Stimulated activated memory B cell treated with anti-CD40 and anti-IgM and Interleukin-4, amounts not matched to agents 10 μg/mL and 1 μg/mL and 100 μg/mL, for 72 hours (primary cell): ENCODE measurements at places on chromosomes 1 and 21.
A peak's percentile ranks its signal among the peaks of the same experiment; 100 is the strongest.

DNA sequence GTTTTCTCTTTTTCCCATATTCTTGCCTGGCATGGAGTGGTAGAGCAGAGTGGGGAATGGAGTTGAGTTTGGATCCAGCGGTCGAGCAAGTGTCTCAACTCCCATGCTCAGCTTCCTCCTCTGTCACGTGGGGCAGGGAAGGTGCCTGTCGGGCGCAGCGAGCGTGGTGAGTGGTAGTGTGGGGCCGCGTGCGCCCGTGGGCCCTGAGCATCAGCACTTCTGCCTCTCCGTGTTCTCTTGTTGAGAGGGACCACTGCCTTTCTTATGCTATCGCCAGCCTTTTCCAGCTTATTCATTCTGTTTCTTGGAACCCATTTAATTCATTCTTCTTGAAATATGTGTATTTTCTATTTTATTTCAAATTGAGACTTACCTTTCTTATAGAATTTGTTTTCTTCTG, 65.1 kb downstream of the ADARB1 start:
- H3K4me3 ChIP-seq = no peak overlapping the region
- no peak overlapping the region for H3K27ac ChIP-seq
- H3K36me3 ChIP-seq = peaks cover 32% of the 10 kb centered on the region

- H3K27me3 ChIP-seq = no peaks in the 10 kb centered on the region
- ATAC-seq = no peak
- no peak overlapping the region for H3K27ac ChIP-seq
Observed at GRCh38 chr1:94973309-94973922, 46.5 kb upstream of the CNN3 start.

DNA sequence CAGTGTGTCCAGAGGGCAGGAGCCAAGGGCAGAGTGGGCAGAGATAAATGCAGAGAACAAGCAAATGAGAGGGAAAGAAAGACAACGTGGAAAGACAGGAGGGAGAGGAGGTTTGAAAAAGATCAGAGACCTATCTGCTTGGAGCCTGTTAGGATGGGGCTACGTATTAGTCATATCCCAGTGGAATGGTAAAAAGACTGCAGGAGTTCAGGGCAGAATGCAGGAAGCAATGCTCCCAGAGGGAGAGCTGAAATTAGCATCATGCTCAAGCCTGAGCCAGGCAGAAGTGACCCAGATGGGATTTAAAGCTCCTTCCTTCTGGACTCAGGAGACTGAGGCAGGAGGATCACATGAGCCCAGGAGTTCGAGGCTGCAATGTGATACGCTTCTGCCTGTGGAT, 261.3 kb upstream of the CHRM3 start:
- ATAC-seq = no peak
- H3K27me3 ChIP-seq = no peaks in the 10 kb centered on the region
- no peak overlapping the region for H3K4me3 ChIP-seq
- no peaks in the 10 kb centered on the region for H3K4me1 ChIP-seq
- H3K36me3 ChIP-seq = no peaks in the 10 kb centered on the region

GRCh38 chr1:162765788-162766187, 24.7 kb upstream of the HSD17B7 start:
- ATAC-seq = no peak
- peaks cover 12% of the 10 kb centered on the region for H3K27me3 ChIP-seq
- H3K4me3 ChIP-seq = no peak overlapping the region
- no peak overlapping the region for H3K27ac ChIP-seq

DNA sequence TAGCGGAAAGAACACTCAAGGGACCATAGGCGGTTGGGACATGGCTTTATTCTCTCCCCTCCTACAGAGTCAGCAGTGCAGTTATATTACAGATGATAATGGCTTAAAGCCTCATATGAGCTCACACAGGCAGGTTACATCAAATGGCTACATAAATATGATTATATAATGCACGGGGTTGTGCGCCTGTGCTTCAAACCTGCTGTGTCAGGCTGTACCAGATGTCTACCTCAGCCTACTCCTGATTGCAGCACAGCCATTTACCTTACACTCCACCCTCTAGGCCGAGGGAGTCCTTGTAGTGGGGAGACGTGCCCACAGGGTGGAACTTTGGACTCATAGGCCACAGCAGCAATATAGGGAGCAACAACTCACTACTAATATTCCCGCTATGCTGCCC, 16.4 kb upstream of the TBX19 start:
- no peaks in the 10 kb centered on the region for H3K27me3 ChIP-seq
- no peak overlapping the region for H3K4me3 ChIP-seq
- H3K36me3 ChIP-seq = peaks cover 57% of the 10 kb centered on the region
- no peaks in the 10 kb centered on the region for H3K4me1 ChIP-seq
- no peak for ATAC-seq

DNA sequence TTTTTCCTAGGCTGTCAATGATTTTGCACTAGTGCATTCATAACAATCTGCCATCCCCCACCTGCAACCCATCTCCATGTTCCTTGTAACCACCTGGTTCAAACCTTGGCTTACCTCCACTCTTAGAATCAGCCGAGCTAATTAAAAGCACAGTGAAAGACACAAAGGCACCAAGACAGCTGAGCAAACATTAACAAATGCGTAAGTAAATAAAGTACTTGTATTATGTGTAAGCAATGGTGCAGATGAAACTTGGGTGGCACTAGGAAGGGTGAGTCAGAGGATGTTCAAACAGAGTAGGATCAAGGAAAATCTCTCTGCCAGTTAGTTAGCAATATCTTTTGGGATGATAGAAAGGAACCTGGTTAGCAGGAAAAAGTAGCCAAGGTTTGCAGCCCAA, 5.1 kb upstream of the FOXJ3 start:
- ATAC-seq = no peak
- no peak overlapping the region for H3K27ac ChIP-seq
- peaks cover 20% of the 10 kb centered on the region for H3K4me1 ChIP-seq
- no peaks in the 10 kb centered on the region for H3K36me3 ChIP-seq
- H3K27me3 ChIP-seq = no peaks in the 10 kb centered on the region

GRCh38 chr1:207673399-207673798, 28.5 kb downstream of the CR1L start:
- H3K27ac ChIP-seq = no peak overlapping the region
- H3K27me3 ChIP-seq = peaks cover 45% of the 10 kb centered on the region
- no peak overlapping the region for H3K4me3 ChIP-seq
- no peaks in the 10 kb centered on the region for H3K36me3 ChIP-seq

DNA sequence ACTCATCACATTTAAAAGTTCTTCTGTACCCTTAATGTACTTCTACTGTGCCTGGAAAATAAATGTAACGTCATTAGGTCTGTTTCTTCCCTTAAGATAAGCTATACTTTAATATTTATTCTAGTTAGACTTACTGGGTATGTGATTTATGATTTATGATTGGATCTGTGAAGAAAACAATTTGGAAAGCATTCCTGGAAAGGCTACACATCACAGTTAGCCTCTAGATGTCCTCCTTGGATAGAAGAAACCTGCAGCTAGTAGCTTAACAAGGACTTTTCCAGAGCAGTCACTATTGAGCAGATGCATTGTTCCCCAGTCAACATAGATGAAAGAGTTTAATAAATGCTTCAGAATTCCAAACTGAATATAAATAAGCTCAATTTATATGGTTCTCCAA, 22.2 kb upstream of the ABL2 start:
- no peak for ATAC-seq
- H3K27ac ChIP-seq = no peak overlapping the region
- no peaks in the 10 kb centered on the region for H3K36me3 ChIP-seq
- H3K4me3 ChIP-seq = no peak overlapping the region
- H3K27me3 ChIP-seq = no peaks in the 10 kb centered on the region
- no peaks in the 10 kb centered on the region for H3K4me1 ChIP-seq

DNA sequence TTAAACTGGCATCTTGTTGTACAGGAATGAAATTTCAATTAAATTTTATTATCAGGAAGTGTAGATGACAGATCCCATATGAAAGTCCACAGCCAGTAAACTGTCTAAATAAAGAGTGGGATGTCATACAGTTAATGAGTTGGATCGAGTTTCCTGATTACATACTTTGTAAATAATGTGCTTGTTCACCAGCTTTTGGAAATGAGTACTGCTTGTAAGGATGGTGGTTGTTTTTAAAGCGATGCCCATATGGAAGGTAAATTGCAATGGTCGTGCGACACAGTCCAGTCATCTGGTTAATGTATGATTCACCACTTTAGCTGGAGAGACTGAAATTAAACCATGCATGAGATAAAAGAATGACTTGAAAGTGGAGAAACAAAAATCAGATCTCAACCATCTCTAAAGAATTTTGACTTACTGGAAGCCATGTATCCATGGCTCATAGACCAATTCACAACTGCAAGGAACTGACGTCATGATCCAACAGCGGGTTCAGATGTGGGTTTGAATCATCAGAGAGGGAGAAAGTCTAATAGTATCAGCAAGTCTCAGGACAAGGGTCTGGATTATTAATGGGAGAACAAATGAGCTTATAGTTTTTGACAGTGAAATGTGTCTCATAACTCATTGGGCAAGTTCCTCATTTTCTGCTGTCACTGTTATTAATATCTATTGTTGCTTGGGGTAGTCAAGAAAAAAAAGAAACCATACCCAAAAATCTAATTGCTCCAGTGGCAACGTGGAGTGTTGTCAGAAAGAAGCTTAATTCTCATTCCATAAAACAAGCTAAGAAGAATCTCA, 49.0 kb downstream of the MAP10 start:
- no peak overlapping the region for H3K27ac ChIP-seq
- peaks cover 2% of the 10 kb centered on the region for H3K27me3 ChIP-seq
- H3K4me1 ChIP-seq = no peaks in the 10 kb centered on the region
- no peak overlapping the region for H3K4me3 ChIP-seq
- H3K36me3 ChIP-seq = no peaks in the 10 kb centered on the region

- H3K27me3 ChIP-seq = no peaks in the 10 kb centered on the region
- H3K36me3 ChIP-seq = no peaks in the 10 kb centered on the region
- peaks cover 23% of the 10 kb centered on the region for H3K4me1 ChIP-seq
- no peak overlapping the region for H3K27ac ChIP-seq
- ATAC-seq = no peak
Observed at GRCh38 chr1:48803474-48803873, 26.8 kb upstream of the BEND5 start.

DNA sequence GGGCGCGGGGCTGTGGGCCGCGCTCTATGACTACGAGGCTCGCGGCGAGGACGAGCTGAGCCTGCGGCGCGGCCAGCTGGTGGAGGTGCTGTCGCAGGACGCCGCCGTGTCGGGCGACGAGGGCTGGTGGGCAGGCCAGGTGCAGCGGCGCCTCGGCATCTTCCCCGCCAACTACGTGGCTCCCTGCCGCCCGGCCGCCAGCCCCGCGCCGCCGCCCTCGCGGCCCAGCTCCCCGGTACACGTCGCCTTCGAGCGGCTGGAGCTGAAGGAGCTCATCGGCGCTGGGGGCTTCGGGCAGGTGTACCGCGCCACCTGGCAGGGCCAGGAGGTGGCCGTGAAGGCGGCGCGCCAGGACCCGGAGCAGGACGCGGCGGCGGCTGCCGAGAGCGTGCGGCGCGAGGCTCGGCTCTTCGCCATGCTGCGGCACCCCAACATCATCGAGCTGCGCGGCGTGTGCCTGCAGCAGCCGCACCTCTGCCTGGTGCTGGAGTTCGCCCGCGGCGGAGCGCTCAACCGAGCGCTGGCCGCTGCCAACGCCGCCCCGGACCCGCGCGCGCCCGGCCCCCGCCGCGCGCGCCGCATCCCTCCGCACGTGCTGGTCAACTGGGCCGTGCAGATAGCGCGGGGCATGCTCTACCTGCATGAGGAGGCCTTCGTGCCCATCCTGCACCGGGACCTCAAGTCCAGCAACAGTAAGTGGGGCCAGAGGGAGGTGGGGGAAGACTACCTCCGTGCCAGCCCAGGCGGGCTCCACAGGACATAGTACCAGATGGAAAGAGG, 808 bp downstream of the MAP3K21 start:
- H3K4me1 ChIP-seq = peaks cover 18% of the 10 kb centered on the region
- no peak overlapping the region for H3K27ac ChIP-seq
- H3K27me3 ChIP-seq = peaks cover 10% of the 10 kb centered on the region
- peak overlapping the region; percentile 79 for H3K4me3 ChIP-seq
- H3K36me3 ChIP-seq = no peaks in the 10 kb centered on the region

GRCh38 chr1:116436611-116436970, 63.5 kb downstream of the ATP1A1 start:
- no peak for ATAC-seq
- H3K36me3 ChIP-seq = no peaks in the 10 kb centered on the region
- no peak overlapping the region for H3K27ac ChIP-seq

DNA sequence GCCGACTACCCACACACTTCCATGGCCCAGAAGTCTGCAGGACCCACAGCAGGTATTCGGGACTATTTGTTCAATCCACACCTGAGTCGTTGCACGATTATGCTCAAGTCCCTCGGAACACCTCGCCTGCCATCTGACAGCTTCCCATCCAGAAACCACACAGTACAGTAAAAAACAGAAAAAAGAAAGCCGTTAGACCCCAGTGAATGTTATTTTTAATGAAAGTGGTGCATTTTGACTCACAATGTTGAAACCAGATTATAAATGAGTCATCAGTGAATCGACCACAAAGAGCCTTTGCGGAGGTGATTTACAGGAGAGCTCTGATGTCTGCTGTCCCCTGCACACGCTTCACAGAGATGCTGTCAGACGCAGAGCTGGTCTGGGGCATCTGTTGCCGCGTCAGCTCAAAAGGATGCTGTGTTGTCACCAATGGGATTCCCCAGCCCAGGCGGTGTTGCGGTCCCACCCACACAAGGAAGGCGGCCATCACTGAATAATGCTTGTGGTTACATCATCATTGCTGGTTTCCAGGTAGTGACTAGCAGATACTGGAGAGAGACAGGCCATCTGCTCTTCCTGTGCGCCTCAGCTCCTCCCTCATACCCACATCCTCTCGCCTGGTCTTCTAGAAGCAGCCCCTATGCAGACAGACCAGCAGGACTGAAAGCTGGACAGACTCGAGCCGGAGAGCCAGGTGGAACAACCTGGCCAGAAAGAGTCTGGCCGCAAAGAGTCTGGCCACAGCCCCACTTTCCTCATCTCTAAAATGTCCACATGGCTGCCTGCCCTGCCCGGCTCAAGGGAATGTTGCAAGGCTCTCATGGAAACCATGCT, 116.8 kb downstream of the TOMM20 start:
- ATAC-seq = peak; percentile 92
- H3K4me3 ChIP-seq = peak overlapping the region; percentile 59
- peaks cover 5% of the 10 kb centered on the region for H3K36me3 ChIP-seq
- H3K27me3 ChIP-seq = no peaks in the 10 kb centered on the region

DNA sequence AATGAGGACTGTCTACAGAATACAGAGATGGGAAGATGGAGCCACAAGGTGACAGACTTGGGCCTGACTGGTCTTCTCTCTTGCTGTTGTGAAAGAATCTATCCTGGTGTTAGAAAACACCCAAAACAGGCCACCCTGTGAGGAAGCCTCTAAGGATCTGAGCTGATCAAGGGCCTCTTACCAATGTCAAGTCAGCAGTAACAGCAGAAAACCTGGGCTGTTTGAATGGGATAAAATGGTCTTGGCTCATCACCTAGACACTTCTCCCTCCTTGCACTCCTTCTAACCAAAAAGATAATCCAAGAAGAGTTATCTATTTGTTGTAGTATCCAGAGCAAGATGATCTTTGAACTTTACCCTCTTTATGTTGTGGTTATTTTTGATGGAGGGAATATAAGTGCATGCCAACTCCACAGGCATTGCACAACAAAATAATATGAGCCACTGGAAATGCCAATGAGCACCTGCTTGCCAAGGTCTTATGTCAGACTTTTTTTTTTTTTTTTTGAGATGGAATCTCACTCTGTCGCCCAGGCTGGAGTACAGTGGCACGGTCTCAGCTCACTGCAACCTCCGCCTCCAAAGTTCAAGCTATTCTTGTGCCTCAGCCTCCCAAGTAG, 32.8 kb upstream of the ZNF281 start:
- H3K27ac ChIP-seq = no peak overlapping the region
- no peaks in the 10 kb centered on the region for H3K36me3 ChIP-seq
